Prostate gland (tissue), 2 donors: ENCODE measurements at places on chromosomes 5 and 9.

DNA sequence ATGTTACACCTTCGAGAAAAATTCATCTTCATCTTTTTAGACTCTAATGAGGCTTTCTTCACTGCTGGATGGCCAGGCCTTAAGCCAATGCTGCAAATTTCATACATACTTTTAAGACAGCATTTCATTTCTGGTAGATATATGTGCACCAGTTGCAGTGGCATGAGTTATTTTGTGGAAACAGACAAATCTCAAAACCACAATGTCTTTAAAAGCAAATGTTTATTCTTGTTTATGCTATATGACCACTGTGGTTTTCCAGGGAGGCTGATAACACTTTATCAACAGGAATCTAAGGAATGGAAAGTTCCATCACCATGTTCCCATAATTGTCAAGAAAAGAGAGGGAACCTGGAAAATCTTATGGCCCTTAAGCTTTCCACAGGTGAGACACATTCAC, 27.7 kb downstream of the CDH9 start:
- no peak for DNase-seq
- no peaks in the 10 kb centered on the region for H3K4me1 ChIP-seq
- no peaks in the 10 kb centered on the region for H3K27me3 ChIP-seq
- H3K36me3 ChIP-seq = no peaks in the 10 kb centered on the region

- H3K27me3 ChIP-seq = no peaks in the 10 kb centered on the region
- H3K4me1 ChIP-seq = peaks cover 4% of the 10 kb centered on the region
- peak overlapping the region; percentile 85 for H3K4me3 ChIP-seq
- H3K27ac ChIP-seq = no peak overlapping the region
- peaks cover 5% of the 10 kb centered on the region for H3K36me3 ChIP-seq
- no peak for DNase-seq
These were observed 2.2 kb downstream of the HSPA5 start for GRCh38 chr9:125238915-125239446.

DNA sequence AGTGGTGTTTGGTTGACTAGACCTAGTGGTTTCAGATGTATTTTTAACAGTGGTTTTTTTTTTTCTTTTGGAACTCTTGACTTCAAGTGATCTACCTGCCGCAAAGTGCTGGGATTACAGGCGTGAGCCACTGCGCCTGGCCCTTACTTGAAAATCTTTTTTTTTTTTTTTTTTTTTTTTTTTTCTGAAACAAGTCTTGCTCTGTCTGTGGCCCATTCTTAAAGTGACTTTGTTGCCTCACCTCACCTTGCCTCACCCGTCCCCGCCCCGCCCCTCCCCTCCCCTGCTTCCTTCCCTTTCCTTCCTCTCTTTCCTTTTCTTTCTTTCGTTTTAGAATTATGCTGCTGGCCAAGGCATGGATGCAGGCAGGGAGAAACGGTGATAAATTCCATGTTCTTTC, 26.0 kb downstream of the GPBP1 start:
- no peak overlapping the region for H3K27ac ChIP-seq
- H3K36me3 ChIP-seq = no peaks in the 10 kb centered on the region
- no peak for DNase-seq
- no peaks in the 10 kb centered on the region for H3K27me3 ChIP-seq
- H3K4me1 ChIP-seq = no peaks in the 10 kb centered on the region

GRCh38 chr5:65819905-65820240, 97.9 kb downstream of the NLN start:
- no peaks in the 10 kb centered on the region for H3K36me3 ChIP-seq
- H3K27me3 ChIP-seq = no peaks in the 10 kb centered on the region
- no peak for DNase-seq
- no peak overlapping the region for H3K27ac ChIP-seq

GRCh38 chr9:95644377-95644776, 127.6 kb upstream of the PTCH1 start:
- DNase-seq = no peak
- H3K27ac ChIP-seq = no peak overlapping the region
- no peaks in the 10 kb centered on the region for H3K27me3 ChIP-seq
- no peaks in the 10 kb centered on the region for H3K36me3 ChIP-seq
- H3K4me3 ChIP-seq = no peak overlapping the region
- no peaks in the 10 kb centered on the region for H3K4me1 ChIP-seq

DNA sequence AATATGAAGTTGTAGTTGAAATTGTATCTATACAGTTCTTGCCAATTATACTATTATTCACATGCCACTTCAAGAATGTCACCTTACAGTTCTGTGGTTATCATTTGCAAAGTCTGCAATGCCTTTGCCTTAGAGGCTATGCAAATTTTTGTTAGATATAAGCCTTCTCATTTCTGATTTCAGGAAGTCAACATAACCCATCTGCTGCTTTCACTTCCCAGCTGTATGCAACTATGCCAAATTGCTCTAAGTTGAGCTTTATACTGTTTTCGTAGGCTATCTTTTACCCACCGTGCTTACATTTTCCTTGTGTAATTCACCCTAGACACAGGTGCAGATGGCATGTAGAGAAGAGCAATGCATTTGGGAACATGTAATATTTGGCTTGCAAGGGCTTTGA, 1083.0 kb downstream of the CDH9 start:
- no peaks in the 10 kb centered on the region for H3K27me3 ChIP-seq
- H3K36me3 ChIP-seq = no peaks in the 10 kb centered on the region
- H3K4me3 ChIP-seq = no peak overlapping the region
- no peaks in the 10 kb centered on the region for H3K4me1 ChIP-seq
- no peak overlapping the region for H3K27ac ChIP-seq

DNA sequence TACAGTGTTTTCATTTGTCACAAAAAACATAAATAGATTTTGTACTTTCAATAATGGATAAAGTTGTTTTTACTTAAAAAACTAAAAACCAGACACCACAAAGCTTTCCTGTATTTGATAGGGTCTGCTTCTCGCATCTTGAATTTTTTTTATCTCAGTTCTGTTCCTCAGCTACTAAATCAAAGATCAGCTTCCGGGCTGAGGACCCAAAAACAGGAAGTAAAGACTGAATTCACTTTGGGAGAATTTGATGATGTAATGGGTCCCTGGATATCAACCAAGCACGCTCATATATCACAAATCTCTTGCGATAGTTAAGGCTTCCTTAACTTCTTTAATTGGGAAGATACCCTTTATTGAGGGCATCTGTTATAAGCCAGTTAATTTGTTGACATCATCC, 24.1 kb downstream of the ITK start:
- H3K27me3 ChIP-seq = no peaks in the 10 kb centered on the region
- DNase-seq = no peak
- H3K4me3 ChIP-seq = no peak overlapping the region
- no peaks in the 10 kb centered on the region for H3K36me3 ChIP-seq

DNA sequence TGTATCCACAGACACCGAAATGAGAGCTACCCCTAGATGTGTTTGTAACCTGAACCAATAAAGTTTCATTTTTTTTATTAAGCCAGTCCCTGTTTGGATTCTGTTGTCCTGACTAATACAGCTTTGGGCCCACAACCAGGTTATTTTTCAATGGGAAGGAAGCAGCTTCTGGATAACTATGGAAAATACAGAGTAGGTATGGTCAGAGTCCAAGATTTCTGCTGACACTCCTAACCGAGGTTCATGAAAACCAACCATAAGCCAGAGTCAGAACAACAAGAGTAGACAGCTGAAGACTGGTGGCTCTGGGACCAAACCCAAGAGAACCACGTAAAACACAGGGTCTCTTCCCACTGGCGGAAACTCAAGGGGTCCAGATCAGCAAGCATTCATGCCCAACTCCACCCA, 10.8 kb downstream of the KLF9 start:
- H3K36me3 ChIP-seq = no peaks in the 10 kb centered on the region
- H3K4me1 ChIP-seq = peaks cover 18% of the 10 kb centered on the region
- peak overlapping the region; percentile 11 for H3K27ac ChIP-seq
- H3K27me3 ChIP-seq = no peaks in the 10 kb centered on the region
- H3K4me3 ChIP-seq = no peak overlapping the region

DNA sequence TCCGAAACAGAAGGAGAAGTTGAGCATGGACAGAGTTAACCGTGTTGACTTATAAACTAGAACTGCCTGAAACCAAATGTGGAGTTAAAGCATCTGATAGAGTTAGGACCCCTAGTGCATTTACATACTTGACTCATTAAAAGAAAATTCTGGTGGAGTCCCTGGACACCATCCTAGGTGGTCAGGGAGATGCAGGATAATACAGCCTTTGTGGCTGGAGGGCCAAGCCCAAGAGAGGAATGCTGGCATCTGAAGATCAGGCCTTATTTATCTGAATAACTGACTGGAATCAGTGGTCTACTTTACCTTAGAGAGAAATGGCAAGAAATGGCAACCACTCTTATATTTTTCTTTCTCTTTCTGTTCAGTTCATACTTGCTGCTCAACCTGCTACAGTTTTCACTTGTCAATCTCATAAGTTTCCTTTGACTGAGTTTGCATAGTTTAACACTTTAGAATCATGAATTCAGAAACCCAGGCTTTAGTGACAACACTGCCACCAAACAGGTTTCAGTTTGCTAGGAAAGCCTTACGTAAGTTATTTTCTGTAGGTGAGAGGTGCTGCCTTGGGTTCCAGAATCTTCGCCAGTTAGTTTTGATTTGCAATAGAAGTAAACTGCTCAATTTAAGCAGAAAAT, 10.2 kb downstream of the CMYA5 start:
- no peak overlapping the region for H3K27ac ChIP-seq
- no peaks in the 10 kb centered on the region for H3K36me3 ChIP-seq
- no peak overlapping the region for H3K4me3 ChIP-seq
- H3K4me1 ChIP-seq = no peaks in the 10 kb centered on the region

- H3K4me3 ChIP-seq = no peak overlapping the region
- no peaks in the 10 kb centered on the region for H3K4me1 ChIP-seq
- H3K27me3 ChIP-seq = no peaks in the 10 kb centered on the region
- H3K27ac ChIP-seq = no peak overlapping the region
These were observed 73.9 kb downstream of the ATG10 start for GRCh38 chr5:82045554-82046275.

- H3K27ac ChIP-seq = no peak overlapping the region
- no peaks in the 10 kb centered on the region for H3K27me3 ChIP-seq
- no peaks in the 10 kb centered on the region for H3K36me3 ChIP-seq
- H3K4me3 ChIP-seq = no peak overlapping the region
These were observed 43.8 kb downstream of the PRR16 start for GRCh38 chr5:120507800-120508463.

- no peaks in the 10 kb centered on the region for H3K36me3 ChIP-seq
- DNase-seq = no peak
- no peaks in the 10 kb centered on the region for H3K4me1 ChIP-seq
- H3K4me3 ChIP-seq = no peak overlapping the region
- no peak overlapping the region for H3K27ac ChIP-seq
- H3K27me3 ChIP-seq = no peaks in the 10 kb centered on the region
These were observed 209.2 kb downstream of the DIRAS2 start for GRCh38 chr9:90433398-90433941.

GRCh38 chr9:111253742-111254437, 76.1 kb downstream of the OR2K2 start:
- no peak for DNase-seq

DNA sequence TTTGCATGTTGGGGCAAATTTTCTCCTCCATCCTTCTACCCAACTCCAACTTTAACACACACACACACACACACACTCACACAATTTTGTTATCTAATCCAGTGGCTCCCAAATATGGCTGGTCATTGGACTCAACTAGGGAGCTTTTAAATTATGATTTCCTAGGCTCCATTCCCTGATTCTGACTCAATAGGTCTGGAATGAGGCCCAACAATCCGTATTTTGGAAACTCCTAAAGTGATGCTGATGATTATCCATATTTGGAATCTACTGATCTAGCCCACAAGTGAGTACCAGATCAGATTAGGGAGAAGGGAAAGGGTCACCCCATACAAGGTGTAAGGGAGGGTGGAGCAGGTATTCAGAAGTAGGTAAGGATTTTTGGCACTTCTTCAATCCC, 309.7 kb downstream of the TLE1 start:
- no peak overlapping the region for H3K27ac ChIP-seq
- no peak for DNase-seq
- H3K4me3 ChIP-seq = no peak overlapping the region
- H3K27me3 ChIP-seq = no peaks in the 10 kb centered on the region
- H3K36me3 ChIP-seq = no peaks in the 10 kb centered on the region

GRCh38 chr5:158466191-158466590, 607.2 kb upstream of the CLINT1 start:
- H3K4me1 ChIP-seq = no peaks in the 10 kb centered on the region
- DNase-seq = no peak
- no peak overlapping the region for H3K4me3 ChIP-seq
- H3K36me3 ChIP-seq = no peaks in the 10 kb centered on the region
- H3K27me3 ChIP-seq = no peaks in the 10 kb centered on the region

DNA sequence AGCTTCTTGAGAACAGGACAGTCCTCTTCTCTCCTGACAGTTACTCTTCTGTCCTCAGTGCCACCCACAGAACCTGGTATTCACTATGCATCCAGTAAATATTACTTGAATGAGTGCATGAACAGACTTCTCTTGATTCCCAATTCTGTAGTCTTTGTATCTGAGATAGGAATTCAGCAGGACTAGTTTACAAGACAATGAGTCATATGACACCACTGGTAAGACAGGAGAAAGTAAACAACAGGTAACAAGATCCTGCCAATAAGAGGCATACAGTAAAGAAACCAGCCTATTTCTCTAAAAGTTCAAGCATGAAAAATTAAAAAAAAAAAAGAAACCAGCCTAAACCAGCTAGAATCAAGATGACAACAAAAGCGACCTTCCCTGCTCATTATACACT, 6.2 kb downstream of the ZNF883 start:
- H3K27me3 ChIP-seq = no peaks in the 10 kb centered on the region
- H3K4me1 ChIP-seq = no peaks in the 10 kb centered on the region
- H3K36me3 ChIP-seq = no peaks in the 10 kb centered on the region

DNA sequence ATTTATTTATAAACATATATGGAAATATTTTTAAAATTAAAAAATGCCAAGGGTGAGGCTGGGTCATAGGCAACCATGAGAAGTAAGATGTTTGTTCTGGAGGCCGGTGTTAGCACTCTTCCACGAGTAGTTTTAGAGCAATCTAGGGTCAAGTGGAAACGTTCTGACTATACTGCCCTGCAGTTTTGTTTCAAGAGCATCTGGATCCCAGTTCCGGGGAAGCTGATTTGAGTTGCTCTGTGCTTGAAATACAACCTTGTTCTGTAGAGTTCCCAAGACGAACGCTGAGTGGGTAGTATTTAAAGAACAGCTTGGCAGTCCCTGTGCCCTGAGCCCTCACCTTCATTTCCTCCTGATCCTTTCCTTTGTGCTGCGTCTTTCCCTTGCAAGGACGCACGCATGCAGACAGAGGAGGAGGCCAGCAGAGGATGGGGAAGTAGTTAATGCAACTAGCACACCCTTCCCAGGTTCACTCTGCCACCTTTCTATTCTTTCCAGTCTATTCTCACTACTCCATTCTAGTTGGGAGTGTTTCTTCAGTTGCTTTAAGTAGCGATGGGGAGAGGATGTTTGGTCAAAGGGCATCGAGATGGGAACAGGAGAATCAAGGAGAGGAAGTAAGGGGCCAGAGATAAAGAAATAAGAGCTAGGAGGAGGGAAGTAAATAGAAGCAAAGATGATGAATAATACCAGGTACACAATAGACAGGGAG, 68.3 kb upstream of the ZSWIM6 start:
- no peak overlapping the region for H3K27ac ChIP-seq
